ENCODE measurements at places on chromosomes 11 and 22.

- no peak for ATAC-seq
Measured at GRCh38 chr11:121763526-121763925, 310.8 kb upstream of the SORL1-AS1 start.

DNA sequence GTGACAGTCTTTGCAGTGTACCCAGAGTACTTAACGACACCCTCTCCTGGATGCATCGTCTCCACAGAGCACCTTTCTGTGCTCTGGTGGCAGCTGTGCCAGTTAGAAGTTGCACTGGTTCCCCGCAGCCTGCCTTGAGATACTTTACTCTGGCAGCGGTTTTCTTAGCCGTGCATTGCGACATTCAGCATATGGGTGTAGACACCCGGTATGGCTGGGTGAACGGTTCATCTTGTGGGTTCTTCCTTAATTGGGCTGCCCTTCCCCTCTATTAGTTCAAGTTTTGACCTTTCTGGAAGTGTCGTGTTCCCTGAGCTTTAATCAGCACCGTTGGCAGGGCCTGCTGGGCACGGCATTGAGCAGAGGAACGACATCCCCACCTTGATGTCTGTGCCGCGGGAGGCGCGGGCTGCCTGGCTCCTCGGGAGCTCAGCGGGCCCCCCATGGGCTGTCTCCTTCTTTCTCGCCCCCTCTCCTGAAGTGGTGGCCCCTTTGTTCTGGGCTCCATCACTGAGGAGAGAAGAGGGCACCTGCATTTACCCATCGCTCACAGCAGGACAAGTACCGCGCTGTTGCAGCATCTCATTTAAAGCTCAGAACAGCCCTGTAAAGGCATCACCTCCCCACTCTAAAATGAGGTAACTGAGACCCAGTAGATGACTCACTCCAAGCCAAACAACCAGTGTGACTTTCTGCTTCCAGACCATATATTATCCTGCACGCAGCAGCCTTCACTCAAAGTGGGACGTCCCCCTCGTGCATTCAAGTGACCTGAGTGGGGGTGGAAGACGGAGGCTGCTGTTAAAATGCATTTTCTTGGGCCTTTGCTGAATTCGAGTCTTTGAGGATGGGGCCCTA is 13.3 kb downstream of the FAM83F start:
- ATAC-seq, result no peak

GRCh38 chr11:64764040-64764611 is 4.4 kb upstream of the PYGM start:
- peak; percentile 33 for ATAC-seq

GRCh38 chr11:44731685-44732430 is 5.1 kb downstream of the TSPAN18 start:
- no peak for ATAC-seq

GRCh38 chr22:21680830-21681565 is 15.2 kb downstream of the PPIL2 start:
- ATAC-seq, result no peak

DNA sequence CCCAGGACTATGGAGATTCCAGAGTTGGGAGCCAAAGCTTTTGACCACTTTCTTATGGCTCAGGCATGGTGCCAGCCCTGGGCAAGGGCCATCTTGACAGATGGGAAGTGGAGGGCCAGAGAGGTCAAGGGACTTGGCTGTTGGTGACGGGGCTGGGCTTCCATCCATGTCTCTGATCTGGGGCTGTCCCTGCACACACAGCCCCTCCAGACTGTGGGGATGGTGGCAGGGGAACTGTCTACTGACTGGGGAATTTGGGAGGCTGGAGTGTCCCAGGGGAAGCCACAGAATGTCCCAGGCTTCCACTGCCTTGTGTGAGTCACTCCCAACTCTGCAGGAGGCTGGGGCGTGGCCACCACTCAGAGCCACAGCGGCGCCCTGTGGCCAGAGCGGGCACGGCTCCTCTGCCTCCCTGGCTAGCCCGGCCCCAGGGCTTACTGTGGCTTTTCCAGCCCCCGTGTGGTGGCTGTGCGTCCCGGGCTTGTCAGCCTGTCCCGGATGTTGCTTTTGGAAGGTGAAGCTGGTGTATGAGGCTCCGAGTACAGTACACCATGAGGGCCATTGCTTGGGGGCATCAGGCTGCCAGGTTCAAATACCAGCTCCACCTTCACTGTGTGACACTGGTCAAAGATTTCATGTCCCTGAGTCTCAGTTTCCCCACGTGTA is 19.6 kb downstream of the C22orf23 start:
- peak; percentile 98 for ATAC-seq

- no peak for ATAC-seq
Measured at GRCh38 chr11:9192561-9192960, 72.6 kb downstream of the DENND5A start.

DNA sequence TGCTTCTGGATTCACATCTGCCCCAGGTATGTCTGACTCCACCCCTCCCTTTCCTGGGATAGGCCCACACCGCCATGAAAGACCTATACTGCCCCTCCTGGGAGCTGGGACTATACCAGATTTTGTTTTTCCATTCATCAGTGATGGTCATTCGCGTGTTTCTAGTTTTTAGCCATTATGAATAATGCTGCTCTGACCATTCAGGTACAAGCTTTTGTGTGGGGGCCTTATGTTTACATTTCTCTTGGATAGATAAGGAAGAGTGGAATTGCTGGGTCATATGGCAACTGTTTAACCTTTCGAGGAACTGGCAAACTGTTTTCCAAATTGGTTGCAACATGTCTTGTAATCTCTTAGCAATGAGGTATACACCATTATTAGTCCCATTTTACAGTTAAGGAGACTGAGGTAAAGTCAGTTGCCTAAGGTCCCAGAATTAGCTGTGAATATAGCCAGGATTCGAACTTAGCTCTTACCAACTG is 1.2 kb upstream of the TBC1D10A start:
- no peak for ATAC-seq

DNA sequence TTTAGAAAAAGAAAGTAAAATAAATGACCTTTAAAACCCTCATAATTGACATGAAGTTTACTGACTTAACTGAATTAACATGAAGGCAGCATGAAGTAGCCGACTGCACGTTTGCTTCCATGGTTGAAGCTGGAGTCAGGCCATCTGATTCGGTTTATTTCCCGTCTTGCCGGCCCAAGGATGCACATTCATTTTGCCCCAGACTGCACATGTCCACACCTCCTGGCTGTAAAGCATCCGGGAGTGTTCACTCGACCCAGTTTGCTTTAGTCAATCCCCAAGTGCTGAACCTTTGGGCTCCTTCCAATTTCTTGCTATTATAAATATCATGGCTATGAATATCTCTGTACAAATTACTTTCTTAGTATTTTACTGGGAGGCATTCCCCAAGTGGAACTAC is 17.7 kb upstream of the TUB start:
- no peak for ATAC-seq

DNA sequence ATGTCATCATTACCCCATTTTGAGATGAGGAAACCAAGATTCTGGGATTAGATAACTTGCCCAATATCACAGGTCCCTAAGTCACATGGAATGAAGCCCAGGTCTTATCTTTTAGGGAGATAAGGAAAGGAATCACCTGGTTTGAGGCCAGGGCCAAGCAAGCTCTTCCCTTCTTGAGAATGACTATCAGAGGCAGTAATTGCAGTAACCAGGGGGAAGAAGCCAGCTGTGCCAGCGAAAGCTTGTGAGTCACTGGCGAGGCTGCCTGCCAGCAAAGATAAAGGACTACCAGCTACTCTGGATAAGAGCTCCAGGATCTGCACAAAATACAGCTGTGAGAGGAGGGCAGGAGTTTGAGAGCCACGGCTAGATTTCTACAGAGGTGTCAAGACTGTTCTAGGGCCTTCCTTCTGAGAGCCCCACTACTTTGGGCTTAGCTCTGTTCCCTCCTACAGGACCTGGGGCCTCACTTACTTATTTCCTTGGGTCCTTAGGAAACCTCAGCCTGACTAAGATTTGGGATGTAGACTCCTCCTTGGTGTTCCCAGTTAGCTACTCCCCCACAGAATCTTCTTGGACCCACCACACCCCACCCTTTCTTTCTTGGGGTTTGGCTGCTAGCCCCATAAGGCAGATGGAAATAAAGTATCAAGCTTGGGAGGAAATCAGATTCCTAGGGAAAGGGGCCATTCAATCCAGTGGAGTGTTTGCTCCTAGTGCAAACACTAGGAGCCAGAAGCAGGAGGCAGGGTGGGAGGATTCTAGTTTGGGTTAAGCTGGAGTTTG is 9.7 kb upstream of the CCKBR start:
- ATAC-seq, result no peak

GRCh38 chr11:64564947-64565889 is 25.8 kb upstream of the SLC22A12 start:
- no peak for ATAC-seq

- no peak for ATAC-seq
Measured at GRCh38 chr11:86468169-86468568, 93.5 kb downstream of the CCDC81 start.

- ATAC-seq, result no peak
Measured at GRCh38 chr11:125305345-125305744, 140.8 kb downstream of the PKNOX2 start.

DNA sequence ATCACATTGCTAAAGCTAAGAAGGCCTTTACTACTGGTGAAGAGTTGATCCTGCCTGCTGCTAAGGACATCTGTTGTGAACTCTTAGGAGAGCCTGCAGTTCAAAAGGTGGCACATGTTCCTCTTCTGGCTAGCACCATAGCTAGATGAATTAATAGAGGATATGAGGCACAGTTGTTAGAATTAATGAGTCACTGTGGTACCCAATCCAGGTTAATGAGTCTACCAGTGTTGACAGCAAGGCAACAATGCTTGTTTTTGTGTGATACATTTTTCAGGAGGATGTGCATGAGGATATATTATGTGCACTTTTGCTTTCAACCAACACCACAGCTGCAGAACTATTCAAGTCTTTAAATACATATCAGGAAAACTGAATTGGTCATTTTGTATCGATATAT is 12.0 kb downstream of the C11orf58 start:
- peak; percentile 56 for ATAC-seq

- no peak for ATAC-seq
Measured at GRCh38 chr11:13110929-13111812, 102.1 kb downstream of the RASSF10 start.

DNA sequence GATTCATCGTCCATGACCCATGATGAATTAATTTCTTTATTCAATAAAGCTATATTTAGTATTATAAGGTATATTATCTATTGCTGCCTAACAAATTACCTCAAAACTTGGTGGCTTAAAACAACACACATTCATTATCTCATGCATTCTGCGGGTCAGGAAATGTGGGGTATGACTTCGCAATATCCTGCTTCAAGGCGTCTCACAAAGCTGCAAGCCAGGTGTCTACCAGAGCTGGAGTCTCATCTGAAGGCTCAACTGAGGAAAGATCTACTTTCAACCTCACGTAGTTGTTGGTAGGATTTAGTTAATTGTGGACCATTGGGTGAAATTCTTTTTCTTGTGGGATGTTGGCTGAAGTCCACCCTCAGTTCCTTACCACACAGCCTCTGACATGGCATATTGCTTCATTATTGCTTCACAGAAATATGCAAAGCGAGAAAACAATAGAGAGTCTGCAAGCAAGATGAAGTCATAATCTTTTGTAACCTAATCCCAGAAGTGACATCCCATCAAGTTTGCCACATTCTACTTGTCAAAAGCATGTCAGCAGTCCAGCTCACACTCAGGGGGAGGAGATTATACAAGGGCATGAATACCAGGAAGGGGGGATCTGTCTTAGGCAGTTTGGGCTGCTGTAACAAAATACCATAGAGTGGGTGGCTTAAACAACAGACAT is 45.1 kb downstream of the KREMEN1 start:
- ATAC-seq, result no peak

GRCh38 chr22:48021991-48022401 is 1259.5 kb downstream of the TBC1D22A start:
- ATAC-seq, result no peak

DNA sequence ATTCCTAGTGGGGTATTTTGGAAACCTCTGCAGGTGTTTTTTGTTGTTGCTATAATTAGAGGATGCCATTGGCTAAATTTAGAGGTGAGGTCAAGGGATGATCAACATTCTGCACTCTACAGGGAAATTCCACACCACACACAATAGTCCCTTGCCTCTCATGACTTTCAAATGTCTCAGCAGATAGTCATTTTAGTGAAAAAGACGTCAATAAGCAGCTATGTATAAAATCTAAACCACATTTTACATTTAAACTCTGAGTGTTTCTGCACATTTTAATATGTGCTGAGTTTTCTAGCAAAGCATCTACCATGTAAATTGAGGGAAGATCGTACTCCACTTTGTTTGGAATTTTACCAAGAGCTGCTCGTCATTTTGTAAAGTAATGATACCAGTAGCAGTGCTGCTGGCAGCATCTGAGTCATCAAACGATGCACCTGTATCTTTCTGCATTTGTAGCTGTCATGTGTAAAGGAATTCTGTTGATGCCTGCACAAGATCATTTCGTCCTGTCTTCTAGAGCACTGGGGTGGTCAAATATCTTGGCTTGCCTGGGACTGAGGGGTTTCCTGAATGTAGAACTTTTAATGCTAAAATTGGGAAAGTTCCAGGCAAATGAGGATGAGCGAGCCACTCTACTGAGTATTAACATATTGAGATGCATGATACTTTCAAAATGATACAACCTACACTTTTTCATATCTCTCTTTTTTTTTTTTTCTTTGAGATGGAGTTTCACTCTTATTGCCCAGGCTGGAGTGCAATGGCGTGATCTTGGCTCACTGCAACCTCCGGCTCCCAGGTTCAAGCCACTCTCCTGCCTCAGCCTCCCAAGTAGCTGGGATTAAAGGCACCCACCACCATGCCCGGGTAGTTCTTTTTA is 414.5 kb upstream of the SYN3 start:
- peak; percentile 41 for ATAC-seq

DNA sequence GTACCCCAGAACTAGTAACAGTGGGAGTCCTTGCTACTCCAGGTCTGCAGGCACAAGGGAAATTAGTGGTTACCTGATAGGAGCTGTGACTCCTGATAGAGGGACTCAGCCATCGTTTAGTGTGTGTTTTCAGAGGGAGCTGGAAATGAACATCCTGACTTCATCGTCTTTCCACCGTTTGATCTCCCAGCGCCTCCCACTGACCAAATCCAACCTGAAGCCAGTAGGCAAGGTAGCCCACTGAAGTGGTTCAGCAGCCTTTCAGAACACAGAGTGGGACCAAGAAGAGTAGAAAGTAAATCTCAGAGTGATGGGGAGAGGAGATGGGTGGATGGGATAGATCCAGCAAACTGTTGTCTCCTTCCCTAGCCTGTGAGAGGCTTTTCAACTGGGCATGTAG is 385.9 kb downstream of the INSC start:
- ATAC-seq, result no peak

- ATAC-seq, result no peak
Measured at GRCh38 chr11:44600839-44601383, 35.4 kb downstream of the CD82 start.

GRCh38 chr11:67645521-67646461 is 4.7 kb downstream of the ACY3 start:
- ATAC-seq, result no peak

- ATAC-seq, result no peak
Measured at GRCh38 chr11:86444981-86445380, 70.3 kb downstream of the CCDC81 start.

Measured in activated CD4-positive, CD25-positive, alpha-beta regulatory T cell treated with anti-CD3 and anti-CD28 coated beads, Interleukin-2, amount 50 U/mL, for 24 hours (primary cell).